Gastrocnemius medialis (tissue), 4 donors: ENCODE measurements at places on chromosomes 2 and 18.

DNA sequence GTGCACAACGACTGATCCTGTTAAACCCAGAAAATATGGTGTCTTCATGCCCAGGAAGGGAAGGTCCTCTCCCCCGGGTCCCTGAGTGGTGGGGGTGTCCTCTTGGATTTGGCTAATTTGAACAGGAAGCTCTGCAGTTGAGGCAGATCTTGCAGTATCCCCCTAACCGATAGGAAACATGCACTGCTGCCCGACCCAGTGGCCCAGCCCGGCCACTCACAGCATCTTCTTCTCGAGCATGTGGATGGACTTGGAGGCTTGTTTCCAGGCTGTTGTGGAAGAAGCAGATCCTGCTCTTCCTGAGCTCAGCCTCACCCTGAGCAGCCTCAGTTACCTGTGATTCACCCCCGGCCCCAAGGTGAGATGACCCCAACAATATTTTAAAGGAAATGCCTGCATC lies 46.4 kb upstream of the ASB1 start:
- DNase-seq = no peak

DNA sequence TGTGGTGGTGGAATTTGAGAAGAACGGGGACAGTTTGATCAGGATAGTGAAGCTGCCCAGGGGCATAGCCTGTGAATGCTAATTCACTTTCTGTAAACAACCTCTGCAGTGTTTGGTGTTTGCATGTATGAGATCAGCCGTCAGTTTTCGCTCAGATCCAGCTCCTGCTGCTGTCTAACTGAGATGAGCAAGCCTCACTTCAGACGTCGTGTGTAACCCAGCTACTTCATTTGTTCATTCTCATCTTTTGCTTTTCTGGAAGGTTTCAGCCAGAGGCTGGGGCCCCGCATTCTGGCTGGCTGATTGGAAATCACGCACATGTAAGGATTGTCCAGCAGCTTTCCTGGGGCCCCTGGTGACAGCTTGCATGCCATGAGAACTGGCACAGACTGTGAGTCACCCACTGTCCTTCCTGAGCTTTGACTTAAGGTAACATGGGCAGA lies 48.9 kb downstream of the LDLRAD4 start:
- DNase-seq = no peak

DNA sequence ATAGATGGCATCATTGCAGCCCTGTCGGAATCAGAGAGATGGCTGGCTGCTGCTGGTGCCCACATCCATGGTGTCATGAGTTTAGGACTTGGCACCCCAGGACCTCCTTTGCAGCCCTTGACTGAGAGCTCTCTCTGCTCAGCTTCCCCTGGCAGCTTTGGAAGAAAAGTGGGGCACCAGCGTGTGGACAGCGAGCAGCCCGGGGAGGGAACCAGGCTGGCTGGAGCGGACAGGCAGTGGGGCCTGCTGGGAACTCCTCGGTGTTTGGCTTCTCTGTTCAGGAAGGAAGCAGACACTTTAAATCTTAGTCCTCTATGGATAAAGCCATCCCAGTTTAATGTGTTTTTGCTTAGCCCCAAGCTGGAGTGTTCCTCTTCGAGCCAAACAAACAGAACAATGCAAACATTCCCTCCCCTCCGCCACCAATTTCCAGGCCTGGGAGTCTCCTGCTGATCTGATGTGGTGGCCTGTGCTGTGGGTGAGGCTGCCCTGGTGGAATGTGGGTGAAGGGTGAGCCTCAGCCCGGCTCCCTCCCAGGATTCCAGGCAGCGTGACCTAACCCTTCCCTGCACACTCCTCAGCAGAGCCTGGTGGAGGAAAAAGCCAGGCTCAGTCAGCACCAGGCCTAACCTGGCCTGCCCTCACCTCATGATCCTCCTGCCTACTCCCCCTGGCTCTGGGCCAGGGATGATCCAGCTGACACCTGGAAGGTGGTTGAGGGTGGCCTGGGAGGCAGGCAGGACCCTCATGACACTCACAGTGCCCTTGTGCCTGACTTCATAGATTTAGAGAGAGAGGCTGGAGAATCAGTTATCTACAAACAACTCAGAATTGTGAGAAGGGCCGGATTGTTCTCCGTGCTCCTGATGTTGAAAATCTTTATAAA lies 21.6 kb upstream of the ITGB6 start:
- peak; percentile 31 for DNase-seq

GRCh38 chr18:68928762-68929675 lies 131.1 kb downstream of the CCDC102B start:
- DNase-seq = no peak

DNA sequence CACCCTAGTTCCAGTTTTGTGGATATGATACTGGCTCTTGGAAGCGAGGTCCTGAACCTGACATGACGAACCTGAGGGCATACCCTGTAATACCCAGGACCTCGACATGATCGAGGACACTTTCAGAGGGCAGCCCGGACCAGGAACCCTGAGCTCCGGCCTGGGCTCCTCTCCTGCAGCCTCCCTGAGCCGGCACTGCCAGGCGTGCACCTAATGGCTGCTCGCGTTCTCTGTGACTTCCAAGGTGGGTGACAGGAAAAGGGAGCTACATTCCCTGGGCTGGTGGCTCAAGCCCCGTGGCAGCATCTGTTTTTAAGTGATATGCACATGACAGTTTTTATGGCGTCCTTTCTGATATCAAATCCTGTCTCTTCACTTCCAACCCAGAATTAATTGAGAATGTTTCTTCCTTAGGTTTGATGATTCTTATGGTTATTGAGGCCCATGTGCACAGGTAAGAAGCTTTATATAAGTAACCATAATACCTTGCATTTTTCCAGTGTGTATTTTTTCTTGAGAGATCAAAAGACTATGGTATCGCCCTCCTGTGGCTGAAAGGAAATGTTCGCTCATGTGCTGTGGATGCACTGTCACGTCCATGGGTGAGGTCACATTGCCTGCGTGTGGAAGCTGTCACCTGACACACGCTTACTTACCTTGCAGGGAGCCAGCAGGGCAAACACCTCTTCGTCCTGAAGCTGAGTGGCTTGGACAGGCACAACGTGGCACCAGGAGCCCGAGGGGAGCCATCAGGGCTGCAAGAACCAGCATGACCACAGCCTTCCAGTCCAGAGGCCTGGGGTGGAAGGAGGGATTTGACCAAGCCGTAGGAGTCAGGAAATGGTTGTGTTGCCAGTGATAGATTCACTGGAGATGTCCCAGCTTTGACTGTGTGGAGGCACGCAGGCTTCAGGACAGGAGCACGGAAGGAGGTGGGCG lies 367.4 kb upstream of the MYT1L start:
- DNase-seq = no peak

- DNase-seq = no peak
These were observed 128.2 kb downstream of the SS18 start for GRCh38 chr18:25962176-25962575.

GRCh38 chr2:175004730-175004979 lies 526 bp downstream of the CHN1 start:
- no peak for DNase-seq

GRCh38 chr2:183536714-183537113 lies 412.5 kb downstream of the NUP35 start:
- DNase-seq = no peak
